Right ventricle myocardium superior (tissue), 1 donor: ENCODE measurements at places on chromosomes 7 and 10.

- no peak for DNase-seq
Measured at GRCh38 chr10:127903789-127904188, 3.1 kb upstream of the PTPRE start.

DNA sequence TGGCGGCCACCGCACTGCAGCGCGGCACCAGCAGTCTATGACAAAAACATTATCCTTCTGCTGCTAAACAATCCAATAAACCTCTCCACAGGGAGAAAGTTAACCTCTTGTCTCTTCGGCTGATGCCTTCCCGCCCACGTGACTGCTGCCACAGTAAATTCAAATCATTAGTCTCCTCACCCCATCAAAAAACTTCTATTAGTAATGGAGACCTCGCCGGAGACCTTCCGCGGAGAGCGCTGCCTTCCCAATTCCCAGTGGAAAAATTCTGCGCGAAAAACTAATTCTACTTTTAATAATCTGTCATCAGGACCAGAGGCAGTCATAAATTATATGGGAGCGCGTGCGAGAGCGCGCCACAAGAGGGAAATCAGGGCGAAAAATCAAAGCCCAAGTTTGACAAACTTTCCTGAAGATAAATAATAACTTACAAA is 90.0 kb upstream of the PAX2 start:
- no peak for DNase-seq

DNA sequence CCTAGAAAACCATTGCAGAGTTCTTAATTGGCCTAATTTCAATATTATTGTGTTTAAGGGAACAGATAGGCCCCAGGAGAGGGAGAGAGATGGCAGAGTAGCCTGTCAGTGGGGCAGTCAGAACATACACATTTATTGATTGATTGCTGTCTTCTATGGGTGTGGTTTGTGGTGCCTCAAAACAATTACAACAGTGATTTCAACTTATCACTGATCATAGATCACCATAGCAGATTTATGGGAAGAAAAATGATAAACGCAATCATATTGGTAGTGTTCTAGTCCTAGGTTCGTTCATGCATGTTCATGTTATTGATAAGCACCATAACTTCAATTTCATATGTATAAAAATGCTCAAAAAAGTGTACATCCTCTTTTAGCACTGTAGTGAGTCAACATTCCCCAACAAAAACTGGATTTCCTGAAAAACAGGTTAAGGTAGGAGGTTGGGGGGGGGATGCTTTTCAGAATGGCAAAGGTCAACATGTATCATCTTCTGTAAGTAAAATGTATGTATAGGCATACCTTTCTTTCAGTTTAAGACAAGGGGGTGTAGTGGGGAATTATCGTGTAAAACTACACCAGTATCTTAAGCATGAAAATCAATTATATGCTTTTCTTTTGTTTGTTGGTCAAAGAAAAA is 1.1 kb upstream of the TNKS2 start:
- DNase-seq, result no peak

- DNase-seq, result no peak
Measured at GRCh38 chr10:87613751-87614150, 45.9 kb upstream of the PAPSS2 start.

- no peak for DNase-seq
Measured at GRCh38 chr10:21171936-21172541, 274.9 kb upstream of the NEBL start.

- DNase-seq, result no peak
Measured at GRCh38 chr7:139752148-139752547, 25.6 kb downstream of the HIPK2 start.

- no peak for DNase-seq
Measured at GRCh38 chr7:6148724-6149360, 117.7 kb downstream of the ANKRD61 start.

DNA sequence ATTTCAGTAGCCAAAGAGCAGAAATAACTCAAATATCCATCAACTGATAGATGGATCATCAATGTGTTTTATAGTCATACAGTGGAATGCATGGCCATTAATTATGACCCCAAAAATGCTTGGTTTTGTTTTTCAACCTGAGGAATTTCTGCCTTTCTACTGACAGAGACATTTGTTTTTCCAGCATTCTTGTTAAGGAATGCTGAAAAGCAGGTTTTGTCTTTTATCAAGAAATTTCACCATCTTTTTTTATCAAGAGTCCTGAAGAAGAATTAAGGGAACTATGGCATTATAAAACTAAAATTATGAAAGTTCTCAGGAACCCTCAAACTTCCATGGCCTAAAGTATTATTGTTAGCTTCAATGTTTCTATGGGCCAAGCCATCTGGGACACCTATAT is 153.4 kb upstream of the THSD7A start:
- no peak for DNase-seq

GRCh38 chr7:46586406-46586805 is 665.3 kb upstream of the IGFBP3 start:
- DNase-seq, result no peak

GRCh38 chr7:81248420-81248819 is 329.6 kb upstream of the SEMA3C start:
- no peak for DNase-seq

- no peak for DNase-seq
Measured at GRCh38 chr7:16484453-16485158, 19.1 kb upstream of the SOSTDC1 start.

- DNase-seq, result no peak
Measured at GRCh38 chr7:136665878-136666509, 202.5 kb upstream of the CHRM2 start.

- no peak for DNase-seq
Measured at GRCh38 chr7:95686109-95686508, 86.2 kb upstream of the DYNC1I1 start.
